ENCODE measurements at places on chromosomes 16 and 17.
A peak's percentile ranks its signal among the peaks of the same experiment; 100 is the strongest.

DNA sequence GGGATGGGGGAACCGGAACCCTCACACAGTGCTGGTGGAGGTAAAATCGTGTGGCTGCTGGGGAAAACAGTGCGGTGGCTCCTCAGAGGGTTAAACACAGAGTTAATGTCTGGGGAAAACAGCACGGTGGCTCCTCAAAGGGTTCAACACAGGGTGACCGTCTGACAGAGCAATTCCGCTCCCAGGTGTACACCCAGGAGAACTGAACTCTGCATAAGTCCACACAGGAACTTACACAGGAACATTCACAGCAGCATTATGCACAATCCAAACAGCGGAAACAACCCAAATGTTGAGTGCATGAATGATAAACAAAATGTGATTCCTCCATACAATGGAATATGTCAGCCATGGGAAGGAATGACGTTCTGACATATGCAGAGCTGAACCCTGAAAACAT is 51.4 kb downstream of the CCDC57 start:
- no peak for DNase-seq

DNA sequence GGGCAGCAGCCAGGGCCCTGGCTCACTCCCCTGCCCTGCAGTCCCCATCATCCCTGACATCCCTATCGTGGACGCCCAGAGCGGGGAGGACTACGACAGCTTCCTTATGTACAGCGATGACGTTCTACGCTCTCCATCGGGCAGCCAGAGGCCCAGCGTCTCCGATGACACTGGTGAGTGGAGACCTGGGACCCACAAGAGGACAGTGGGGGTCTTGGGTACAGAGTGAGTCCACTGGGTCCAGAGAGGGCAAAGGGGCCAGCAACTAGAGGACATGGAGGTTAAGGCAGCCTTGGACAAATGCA is 12.6 kb downstream of the GALK1 start:
- no peak for DNase-seq

GRCh38 chr17:43994272-43995149 is 9.9 kb upstream of the NAGS start:
- DNase-seq, result peak; percentile 53

- DNase-seq, result no peak
Observed at GRCh38 chr16:1108299-1109252, 12.5 kb upstream of the C1QTNF8 start.

DNA sequence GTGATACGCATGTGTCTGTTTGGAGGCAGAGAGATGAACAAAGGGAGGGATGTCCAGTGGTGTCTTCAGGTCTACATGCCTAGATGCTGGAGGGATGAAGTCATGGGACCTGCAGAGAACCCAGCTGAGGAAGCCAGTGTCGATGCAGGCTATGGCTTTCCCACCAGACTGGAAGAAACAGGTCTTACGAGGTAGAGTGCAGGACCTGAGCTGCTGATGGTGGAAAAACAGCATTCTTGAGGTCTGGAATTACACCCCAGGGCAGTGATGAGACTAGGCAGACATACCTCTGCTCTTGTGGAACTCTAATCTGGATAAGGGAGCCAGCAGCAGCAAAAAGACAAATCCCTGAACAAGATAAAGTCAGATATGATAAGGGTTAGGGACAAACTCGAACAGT is 37.4 kb downstream of the ARSG start:
- peak; percentile 45 for DNase-seq

DNA sequence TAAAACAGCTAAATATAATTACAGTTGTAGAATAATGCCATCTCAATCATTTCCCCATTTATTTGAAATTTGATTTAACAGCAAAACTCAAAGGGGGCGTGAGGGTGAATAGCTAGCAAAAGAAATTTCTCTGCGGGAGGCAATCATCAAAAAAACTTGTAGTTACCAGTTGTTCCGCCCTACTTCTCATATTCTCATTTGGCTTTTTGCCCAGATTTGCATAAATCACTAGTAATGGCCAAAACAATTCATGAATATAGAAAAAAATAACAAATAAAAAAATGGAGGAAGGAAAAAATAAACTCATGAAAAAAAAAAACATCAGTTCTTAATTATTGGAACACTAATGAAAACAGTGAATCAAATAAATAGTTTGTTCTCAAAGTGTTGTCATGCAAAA is 722.6 kb upstream of the KIF2B start:
- DNase-seq, result no peak

DNA sequence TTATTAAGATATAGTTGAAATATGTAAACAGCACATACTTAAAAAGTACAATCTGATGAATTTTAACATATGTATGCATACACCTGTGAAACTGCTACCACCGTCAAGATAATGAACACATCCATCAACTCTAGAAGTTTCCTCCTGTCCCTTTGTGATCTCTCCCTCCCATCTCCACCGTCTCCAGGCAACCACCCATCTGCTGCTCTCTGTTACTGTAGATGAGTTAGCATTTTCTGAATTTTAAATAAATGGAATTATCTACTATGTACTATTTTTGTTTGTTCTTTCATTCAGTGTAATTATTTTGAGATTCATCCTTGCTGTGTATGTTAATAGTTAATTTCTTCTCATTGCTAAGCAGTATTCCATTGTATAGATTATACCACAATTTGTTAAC is 40.2 kb upstream of the SMPD3 start:
- DNase-seq, result no peak

DNA sequence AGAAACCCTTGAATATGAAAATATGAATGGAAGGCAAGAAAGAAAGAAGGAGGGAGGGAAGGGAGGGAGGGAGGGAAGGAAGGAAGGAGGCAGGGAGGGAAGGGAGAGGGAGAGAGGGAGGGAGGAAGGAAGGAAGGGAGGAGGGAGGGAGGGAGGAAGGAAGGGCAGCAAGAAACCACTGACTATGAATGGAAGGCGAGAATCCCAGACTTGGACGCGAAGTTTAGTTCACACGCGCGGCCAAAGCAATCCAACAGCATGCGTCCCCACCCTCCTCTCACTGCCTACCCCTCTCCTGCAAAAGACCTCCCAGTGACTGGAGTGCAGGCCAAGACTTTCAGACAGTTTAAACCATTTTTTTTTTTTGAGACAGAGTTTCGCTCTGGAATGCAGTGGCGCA is 7.9 kb upstream of the SMARCD2 start:
- DNase-seq, result no peak

DNA sequence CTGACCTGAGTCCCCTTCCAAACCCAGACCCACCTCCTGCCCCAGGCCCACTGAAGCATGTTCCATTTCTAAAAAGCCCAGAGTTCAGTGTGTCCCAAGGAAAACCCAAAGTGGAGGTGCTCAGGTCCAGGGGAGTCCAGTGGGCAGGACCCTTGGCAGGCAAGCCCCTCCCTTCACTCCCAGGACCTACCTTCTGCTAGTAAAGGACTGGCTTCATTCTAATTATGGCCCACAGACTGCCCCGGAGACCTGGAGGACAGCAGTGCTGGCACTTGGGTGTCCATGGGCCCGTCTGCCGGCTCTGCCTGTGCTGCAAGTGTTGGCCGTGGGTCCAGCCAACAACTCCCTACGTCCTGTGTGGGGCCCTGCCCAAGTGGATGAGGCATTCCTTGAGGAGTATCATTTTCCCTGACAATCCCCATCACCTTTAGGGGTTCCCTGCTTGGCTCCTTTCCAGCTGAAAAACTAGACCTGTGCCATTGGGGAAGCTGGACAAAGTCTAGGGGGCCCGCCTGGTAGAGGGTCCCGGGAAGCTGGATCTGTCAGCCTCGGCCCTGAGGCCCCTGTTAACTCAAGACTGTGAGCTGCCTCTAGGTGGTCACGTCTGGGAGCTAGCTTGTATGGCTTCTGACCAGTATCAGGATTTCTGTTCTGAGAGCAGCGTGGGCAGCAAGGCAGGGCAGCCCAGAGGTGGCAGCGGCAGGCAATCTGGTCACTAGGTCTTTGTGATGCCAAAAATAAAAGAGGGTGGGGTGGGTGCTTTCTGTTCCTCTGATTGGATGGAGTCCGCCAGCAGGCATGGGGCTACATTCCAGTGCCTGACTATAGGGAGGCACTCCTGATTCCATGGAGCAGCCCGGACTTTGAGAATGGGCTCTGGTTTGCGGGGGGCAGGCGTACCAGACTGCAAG is 8.2 kb downstream of the CBX2 start:
- DNase-seq, result no peak

DNA sequence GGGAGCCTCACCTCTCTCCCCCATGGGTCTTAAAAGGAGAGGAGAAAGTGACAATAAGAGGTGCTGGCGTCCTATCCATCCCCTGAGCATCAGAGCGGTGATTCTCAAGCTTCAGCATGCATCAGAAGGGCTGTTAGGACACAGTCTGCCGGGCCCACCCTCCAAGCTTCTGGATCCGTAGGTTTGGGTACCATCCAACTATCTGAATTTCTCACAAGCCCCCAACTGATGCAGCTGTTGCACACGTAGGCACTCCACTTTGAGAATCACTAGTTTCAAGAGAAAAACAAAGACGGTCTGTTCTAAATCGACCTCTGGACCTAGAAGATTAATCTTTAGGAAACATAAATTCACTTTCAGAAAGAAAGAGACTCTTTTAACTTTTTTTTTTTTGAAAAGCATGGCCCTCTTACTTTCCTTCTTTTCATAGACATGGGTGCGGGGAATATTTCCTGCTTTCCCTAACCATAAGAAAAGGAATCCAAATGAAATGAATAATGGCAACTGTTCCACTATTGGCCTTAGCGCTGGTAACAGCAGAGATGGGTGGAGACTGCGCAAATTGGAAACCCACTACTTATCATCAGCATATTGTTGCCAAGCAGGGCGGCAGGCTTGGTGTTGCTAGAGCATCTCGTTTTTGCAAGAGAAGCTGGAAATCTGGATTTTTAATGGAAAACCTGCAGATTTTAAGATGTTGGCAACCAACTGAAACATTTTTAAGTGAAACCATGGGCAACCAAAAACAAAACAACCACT is 144.4 kb downstream of the GAS7 start:
- DNase-seq, result no peak

DNA sequence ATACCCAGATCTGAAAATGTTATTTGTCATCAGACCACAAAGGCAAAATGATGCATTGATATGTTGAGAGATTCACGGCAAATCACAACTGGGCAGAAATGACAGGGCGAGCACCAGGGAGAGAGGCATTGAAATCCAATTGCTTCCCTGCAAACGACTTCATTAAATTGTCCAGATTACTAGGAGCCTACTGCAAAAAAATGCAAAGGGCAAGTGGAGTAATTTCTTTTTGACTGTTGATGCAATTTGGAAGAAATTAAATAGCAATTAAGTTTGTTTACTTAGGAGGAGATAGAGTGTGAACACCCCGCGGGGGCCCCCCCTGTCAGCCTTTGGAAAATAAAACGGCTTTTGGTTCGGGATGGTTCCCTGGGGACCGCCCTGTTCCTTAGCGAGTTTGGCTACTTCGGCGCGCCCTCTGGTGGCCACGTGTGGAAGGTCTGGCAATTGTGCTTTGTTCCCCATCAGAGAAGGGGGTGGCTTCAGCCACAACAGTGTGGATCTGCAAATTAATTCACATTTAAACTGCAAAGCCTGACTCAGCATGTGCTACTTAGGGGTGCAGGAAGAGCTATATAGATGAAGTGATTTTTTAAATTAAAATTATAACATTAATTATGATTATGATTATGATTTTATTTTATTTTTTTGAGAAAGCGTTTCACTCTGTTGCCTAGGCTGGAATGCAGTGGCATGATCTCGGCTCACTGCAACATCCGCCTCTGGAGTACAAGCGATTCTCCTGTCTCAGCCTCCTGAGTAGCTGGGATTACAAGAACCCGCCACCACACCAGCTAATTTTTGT is 14.5 kb upstream of the TMC7 start:
- DNase-seq, result peak; percentile 63

- DNase-seq, result no peak
Observed at GRCh38 chr16:17939122-17939536, 397.4 kb downstream of the NPIPA8 start.

- no peak for DNase-seq
Observed at GRCh38 chr16:48542020-48542473, 67.9 kb downstream of the N4BP1 start.

GRCh38 chr16:80654094-80654862 is 113.5 kb downstream of the DYNLRB2 start:
- DNase-seq, result no peak

GRCh38 chr16:83113317-83113716 is 486.5 kb downstream of the CDH13 start:
- no peak for DNase-seq

GRCh38 chr17:79001190-79002020 is 8.2 kb downstream of the CANT1 start:
- DNase-seq, result no peak

DNA sequence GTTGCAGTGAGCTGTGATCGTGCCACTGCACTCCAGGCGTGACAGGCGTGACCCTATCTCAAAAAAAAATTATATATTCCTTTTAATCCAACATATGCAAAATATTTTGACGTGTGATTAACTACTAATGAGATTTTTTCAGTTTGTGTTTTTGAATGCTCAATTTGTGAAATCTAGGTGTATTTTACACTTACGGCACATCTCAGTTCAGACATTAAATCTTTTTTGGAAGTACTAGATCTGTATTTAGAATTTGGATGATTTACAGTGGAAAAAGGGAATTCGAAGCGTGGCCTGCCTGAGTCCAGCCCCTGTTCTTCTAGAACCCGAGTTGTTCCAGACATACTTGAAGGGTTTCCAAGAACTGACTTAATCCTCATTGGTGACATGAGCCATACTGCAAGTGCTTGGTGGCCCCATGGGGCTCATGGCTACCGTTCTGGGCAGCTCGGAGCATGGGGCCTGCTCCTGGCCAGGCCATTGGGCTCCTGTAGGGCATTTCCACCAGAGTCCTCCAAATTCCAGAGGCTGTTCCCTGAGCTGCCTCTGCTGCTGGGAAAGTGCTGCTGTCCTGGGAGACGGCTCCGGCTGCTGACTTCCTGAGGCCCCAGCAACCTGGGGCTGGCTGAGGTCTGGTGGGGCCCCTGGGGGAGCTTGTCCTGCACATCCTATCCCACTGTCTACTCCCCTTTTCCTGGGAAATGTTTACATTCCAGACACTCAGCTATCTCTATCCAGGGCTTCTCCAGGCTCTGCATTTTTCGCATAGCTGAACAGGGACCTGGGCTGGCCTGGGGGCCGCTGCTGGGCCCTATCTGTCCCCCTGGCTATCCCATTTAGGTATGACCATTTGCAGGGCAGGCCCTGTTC is 27.2 kb downstream of the LLGL2 start:
- DNase-seq, result no peak

DNA sequence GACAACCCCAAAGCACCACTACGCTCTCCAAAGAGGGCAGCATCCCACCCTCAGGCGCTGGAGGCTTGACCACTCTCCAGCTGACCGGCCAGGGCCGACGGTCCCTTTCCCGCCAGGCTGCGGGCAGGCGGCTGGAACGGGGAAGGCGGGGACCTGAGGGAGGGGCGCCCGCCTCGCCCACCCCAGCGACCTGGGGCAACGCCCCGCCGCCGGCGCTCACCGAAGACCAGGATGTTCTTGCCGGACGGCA is 431 bp downstream of the DYNC1LI2 start:
- peak; percentile 46 for DNase-seq

DNA sequence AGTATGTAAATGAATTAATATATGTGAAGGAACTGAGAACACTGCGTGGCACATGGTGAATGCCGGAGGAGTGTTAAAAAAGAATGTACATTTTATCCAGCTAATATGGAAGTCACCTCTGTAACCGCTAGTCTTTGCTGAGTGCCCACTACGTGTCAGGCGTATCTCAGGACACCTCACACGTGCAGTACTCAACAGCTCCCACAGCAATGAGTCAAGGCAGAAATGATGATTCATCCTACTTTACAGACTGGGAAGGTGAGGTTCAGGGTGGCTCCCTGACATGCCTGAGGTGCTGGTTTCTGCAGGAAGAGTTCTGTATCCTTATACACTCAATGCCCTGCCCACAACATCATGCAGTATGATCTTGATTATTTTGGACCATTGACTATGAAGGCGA is 487.0 kb downstream of the HAPSTR1 start:
- no peak for DNase-seq

GRCh38 chr17:11561281-11561680 is 37.0 kb upstream of the DNAH9 start:
- DNase-seq, result no peak

Data from mesothelial cell of epicardium (in vitro differentiated cells).